ENCODE measurements at places on chromosomes 2 and 18.
A peak's percentile ranks its signal among the peaks of the same experiment; 100 is the strongest.

GRCh38 chr2:123913143-123913735, 111.8 kb upstream of the CNTNAP5 start:
- no peak for DNase-seq

- DNase-seq, result no peak
Observed at GRCh38 chr2:166449439-166449838, 44.6 kb downstream of the SCN7A start.

DNA sequence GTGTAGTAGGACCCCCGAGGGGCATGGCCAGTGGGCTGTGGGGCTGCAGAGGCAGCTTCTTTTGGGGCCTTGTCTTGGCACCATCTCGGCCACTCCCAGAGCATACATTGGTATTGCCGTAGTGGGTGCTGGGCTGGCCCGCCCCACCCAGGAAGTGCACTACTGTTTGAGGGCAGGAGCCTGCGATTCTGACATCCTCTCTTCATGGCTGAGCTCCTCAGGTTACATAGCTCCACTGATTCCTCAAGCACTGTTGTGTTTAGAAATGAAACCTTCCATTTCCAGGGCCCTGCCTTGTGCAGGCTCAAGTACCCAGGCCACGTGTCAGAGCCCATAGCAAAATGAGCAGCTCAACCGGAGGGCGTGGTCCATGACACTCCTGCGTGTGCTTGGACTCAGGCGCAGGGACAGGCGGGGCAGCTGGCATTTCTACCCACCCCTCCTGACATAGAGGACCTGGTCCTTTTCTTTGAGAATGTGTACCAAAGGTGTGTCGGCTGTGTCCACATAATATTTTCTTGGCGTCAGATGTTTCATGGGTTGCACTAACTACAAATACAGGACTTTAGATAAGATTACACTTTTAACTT, 67.9 kb downstream of the DGKD start:
- peak; percentile 65 for DNase-seq

DNA sequence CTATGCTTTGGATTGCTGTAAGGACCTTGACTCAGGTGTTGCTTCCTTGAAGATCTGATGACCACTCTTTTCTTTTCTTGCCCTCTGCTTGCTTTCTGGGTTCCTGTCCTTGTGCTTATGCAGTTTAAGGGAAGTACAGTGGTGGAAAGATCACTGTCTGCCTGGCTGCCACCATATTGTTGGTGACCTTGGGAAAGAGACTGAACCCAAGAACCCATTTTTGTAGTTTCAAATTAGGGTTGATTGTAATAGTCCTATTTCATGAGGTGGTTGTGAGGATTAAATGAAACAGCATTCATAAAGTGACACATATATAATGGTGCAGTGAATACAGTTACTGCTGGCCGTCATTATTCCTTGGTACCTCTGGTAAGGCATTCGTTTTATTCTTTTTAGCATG, 41.1 kb downstream of the MAP4K4 start:
- DNase-seq, result no peak

GRCh38 chr2:88281302-88282217, 111.4 kb downstream of the THNSL2 start:
- peak; percentile 14 for DNase-seq

GRCh38 chr2:85329181-85329651, 1.4 kb upstream of the TGOLN2 start:
- DNase-seq, result no peak

DNA sequence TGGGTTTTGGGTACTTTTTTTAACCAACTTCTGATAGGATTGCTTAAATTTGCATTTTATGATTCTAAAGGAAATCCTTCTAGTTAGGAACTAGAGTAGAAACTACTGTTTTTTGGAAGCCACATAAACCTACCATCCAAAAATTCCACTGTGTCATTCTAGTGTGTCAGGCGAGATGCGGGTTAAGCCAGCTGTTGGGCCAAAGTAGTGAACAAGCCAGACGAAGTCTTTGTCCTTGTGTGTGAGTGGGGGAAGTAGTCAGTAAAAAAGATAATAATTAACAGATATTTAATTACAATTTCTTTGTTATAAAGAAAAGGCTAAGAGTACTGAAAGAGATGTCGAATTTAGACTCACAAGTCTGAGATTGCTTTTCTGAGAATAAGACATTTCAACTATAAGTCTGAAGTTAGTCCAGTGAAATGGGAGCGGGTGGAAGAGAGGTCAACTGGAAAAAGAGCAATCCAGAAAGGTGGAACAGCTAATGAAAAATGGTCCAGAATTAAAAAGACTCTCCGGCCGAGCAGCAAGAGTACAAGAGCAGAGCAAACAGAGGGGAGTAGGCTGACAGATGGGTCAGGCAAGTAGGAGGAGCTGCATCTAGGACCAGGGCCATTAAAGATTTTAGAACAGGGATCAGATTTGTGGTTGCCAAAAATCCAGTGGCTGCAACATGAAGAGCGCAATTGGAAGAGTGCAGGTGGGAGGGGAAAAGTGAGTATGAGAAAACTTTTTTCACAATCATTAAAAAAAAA, 1.5 kb downstream of the EPB41L5 start:
- DNase-seq, result peak; percentile 46

- DNase-seq, result no peak
Observed at GRCh38 chr2:142629193-142629592, 248.3 kb upstream of the KYNU start.

DNA sequence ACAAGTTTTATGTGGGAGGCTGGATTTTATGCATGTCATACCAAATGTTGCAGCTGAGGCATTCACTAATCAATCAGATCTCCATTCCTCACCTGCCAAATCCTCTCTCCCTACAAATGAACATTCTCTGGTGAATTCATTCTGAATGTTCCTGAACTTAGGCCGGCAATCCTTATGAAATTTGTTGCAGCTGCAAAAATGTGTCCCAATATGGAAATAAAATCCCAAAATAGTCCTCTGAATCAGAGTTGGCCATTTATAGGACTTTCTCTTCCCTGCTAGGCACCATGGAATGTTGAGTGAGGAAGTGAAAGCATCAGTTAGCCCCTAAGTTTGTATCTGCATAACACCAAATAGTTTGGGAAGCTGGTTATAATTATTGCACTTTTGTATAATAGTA, 25.6 kb downstream of the GCA start:
- DNase-seq, result peak; percentile 37

GRCh38 chr2:38514603-38515154, 88.0 kb downstream of the HNRNPLL start:
- no peak for DNase-seq

- peak; percentile 38 for DNase-seq
Observed at GRCh38 chr2:234678711-234679110, 181.8 kb upstream of the ARL4C start.

GRCh38 chr2:12606472-12607000, 110.2 kb upstream of the TRIB2 start:
- DNase-seq, result peak; percentile 49

- DNase-seq, result no peak
Observed at GRCh38 chr2:237967463-237967951, 693 bp downstream of the UBE2F start.

DNA sequence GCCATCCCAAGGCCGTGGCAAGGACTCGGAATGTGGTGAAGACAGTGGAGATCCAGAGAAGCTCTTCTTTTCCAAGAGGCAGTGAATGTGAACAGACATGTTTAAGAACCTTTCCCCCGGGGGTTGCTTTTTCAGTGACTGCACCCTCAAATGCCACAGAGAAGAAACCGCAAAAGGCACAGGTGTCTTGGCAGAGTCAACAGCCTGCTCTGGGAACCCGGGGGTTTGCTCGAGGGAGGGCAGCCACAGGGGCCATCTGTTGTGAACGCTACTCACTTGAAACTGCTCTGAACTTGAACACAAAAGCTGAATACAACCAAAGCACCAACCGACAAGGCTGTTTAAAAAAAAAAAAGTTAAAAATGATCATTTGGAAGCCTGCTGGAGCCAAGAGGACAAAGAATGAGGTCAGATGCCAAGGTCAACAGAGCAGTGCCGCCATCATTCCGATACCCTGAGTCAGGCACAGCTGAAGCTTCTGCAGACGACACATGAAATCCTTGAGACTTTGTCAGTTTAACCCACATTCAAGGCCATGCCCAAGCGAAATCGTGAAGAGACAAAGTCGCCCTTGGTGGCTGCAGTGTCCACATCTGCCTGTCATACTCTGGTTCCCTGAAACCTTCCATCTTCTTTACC, 47.4 kb downstream of the PSMG2 start:
- DNase-seq, result no peak

DNA sequence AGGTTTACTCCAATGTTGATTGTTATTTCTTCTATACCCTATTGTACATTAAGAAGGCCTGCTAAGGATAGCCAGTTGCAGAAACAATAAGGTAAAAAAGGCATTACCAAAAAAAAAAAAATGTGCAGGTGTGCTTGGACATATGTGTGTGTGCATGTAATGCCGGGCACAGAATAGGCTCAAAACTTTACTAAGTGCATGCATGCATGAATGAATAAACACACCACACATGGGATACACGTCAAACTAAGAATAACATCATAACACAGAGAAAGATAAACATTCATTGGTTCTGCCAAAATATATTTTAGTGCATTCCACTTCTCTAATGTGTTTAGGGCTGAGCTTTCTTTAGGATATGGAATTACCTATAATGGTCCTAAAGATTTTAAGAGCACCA, 298.2 kb downstream of the TCF4 start:
- no peak for DNase-seq

- DNase-seq, result no peak
Observed at GRCh38 chr2:70927641-70928040, 8.1 kb upstream of the ATP6V1B1 start.

- no peak for DNase-seq
Observed at GRCh38 chr2:113175736-113176695, 2.2 kb downstream of the PSD4 start.

GRCh38 chr18:12837747-12838146, 46.3 kb downstream of the PTPN2 start:
- no peak for DNase-seq

- no peak for DNase-seq
Observed at GRCh38 chr2:222281506-222281905, 17.3 kb downstream of the PAX3 start.

- DNase-seq, result no peak
Observed at GRCh38 chr18:70659036-70659925, 370.4 kb downstream of the SOCS6 start.

- DNase-seq, result peak; percentile 93
Observed at GRCh38 chr2:149017116-149017985, 21.1 kb upstream of the LYPD6B start.

DNA sequence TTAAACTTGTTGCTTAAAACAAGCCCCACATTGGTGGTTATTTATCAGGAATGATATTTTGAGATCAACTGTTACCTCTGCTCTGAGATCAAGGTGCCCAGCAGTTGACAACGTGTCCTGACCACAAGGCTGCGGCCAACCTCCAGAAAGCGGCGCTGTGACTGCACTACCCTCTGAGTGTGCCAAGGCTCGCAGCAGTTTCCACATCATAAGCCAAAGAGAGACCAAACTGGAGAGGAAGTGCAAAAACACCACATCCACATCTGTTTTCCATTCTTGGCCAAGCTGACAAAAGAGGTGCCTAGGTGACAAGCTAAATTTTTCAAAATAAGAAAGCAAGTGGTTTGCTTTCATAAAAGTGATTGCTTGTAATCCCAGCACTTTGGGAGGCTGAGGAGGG, 410.8 kb upstream of the POU3F3 start:
- DNase-seq, result no peak

DNA sequence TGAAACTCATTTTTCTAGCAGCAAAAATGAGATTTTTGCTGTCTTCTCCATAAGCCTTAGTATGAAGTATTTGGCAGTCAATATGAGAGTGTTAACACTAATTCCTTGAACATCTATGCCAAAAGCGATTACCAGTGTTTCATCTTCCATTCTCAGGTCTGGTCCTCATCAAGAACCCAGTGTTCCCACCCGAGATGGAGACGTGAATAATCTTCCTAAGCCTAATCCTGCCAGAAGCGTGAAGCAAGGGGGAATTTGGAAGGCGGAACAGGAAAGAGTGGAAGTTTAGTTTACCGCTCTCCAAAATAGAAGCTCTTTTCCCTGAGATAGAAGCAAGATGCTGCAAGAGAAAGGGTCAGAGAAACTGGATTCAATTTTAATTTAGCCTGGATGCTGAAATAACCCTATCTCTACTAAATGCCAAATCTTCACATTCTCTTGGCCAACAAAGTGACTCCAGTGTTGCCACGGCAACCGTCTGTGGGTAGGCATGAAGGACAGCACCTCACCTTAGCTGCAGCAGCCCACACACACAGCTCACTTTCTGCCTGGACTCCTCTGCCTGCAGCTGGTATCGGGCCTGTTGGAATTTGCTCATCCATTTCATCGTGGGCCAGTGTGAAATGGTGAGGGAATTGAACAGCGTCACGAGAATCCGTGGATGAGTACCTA, 711.1 kb downstream of the CBLN2 start:
- peak; percentile 50 for DNase-seq

- no peak for DNase-seq
Observed at GRCh38 chr2:36052819-36053218, 302.8 kb upstream of the CRIM1 start.

- no peak for DNase-seq
Observed at GRCh38 chr18:46452820-46453219, 204.2 kb downstream of the LOXHD1 start.

Measured in tongue (tissue), 3 donors.